ENCODE measurements at places on chromosomes 2 and 18.

- no peak for DNase-seq
Observed at GRCh38 chr2:75954761-75955160, 244.0 kb upstream of the GCFC2 start.

DNA sequence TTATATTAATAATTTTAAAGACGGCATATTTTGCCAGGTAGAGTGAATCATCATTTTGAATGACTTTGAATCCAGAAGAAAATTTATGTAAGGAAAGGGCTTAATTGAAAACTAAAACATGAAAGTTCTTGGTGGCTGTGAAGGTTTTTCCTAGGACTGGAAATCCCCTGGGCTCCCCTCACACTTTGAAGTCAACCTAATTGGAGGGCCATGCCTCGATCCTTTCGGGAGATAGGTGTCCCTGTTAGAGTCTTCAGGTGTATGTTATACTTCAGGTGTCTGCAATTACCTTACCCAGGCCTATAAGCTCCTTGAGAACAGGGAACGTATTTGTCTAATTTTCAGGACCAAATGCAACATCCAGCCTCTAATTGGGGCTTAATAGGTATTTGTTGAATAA is 73.0 kb downstream of the ARL4C start:
- no peak for DNase-seq

DNA sequence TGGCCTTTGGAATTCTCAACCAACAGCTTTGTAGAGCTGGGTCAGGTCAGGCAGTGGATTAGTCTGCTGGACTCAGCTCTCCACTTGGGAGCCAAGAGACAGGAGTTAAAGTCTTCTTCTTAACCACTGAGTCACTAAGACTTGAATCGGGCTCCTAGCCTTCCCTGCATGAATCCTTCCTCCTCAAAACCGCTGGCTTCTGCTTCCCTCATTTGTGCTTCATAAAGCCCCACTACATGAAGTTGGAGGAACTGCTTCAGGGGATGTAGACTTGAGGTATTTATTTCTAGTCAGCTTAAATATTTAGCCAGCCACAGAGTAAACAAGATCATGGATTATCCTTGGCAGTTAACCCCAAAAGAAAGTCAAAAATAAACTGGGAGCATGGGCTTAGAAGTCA is 536.3 kb upstream of the TNP1 start:
- DNase-seq, result no peak

DNA sequence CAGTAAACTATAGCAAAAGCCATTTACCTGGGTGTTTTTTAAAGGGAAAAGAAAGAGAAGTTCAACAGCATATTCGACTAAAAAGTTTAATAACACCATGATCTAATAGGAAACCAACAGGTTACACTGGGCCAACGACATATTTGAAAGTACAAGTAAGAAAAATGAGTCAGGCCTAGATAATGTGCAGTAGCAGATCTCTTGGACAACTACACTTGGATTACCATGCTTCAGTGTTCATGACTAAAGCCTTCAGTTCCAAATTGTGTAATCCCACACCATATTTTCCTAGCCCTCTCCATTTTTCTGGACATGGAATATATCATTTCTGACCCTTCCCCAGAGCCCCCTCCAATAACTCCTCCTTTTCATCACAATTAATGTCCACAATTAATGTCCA is 39.1 kb upstream of the FIGN start:
- DNase-seq, result no peak

- no peak for DNase-seq
Observed at GRCh38 chr2:174117951-174118930, 130.1 kb downstream of the OLA1 start.

Measured in stimulated activated CD4-positive, alpha-beta T cell treated with anti-CD3 and anti-CD28 coated beads, Interleukin-15, amount 100 ng/mL, for 1 hour (primary cell).